ENCODE measurements at places on chromosomes 5 and 9.

GRCh38 chr5:113606298-113607134 lies 93.0 kb downstream of the YTHDC2 start:
- DNase-seq = peak; percentile 46

- no peak for DNase-seq
These were observed 174.7 kb upstream of the PTCH1 start for GRCh38 chr9:95691435-95691834.

GRCh38 chr5:176888016-176888864 lies 10.9 kb downstream of the HK3 start:
- no peak for DNase-seq

DNA sequence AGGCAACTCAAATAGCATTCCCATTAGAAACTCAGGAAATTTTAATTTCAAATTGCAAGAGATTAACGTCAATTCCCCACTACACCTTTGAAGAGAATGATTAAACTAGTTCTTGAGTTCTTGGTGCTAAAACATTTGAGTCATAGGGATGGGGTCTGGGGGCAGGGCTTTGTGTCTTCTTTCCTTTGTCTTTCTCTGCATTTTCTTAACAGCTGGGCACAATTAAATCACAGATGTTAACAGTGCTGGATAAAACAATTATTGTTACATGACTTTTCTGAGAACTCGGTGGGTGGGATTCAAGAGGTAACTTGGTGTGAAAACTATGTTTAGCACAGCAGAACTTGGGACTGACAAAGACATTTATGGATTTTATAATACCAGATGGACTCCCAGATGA lies 351.9 kb upstream of the TNC start:
- no peak for DNase-seq

DNA sequence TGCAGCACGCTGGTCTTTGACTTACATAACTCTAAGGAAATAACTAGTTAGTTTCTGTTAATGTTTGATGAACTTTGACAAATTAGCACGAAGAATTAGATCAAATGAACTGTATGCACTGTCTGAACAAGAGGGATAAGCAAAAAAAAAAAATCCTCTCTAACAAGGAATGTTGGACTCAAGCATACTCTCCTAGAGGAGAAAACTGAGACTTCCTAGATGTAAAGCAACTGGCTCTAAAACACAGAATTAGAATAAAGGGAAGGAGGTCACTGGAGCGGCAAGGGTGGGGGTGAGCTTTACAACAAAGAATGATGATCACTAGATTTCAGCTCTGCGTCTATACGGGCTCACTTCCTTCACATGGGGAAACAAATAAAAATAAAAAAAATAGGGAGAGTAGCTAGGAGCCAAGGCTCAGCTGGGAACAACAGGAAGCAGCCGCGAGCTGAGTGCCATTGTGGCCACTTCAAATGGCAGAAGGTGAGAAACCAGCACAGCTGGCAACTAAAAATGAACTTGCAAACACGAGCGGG lies 48.7 kb upstream of the CEMIP2 start:
- DNase-seq = no peak
